NCI-H2029 (cell line): ENCODE measurements at places on chromosomes 7 and 10.

DNA sequence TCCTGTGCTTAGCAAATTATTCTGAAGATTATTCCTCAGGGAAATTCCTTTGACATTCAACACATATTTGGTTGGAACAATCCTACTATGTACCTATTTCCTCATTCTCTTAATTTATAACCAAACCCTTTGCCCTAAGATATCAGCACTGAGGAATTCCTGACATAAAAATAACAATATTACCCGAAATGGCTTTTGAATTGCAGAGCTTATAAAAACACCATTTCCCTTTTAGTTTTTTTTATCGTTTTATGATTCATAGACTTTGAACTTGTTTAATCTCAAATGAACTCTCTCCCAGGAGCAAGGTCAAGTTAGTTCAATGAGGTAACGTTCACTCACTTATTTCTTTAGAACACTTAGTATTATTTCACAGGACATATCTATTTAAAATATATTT, 7.7 kb upstream of the ABCB1 start:
- DNase-seq: no peak

GRCh38 chr7:84950836-84951235, 236.0 kb downstream of the SEMA3D start:
- no peak for DNase-seq

DNA sequence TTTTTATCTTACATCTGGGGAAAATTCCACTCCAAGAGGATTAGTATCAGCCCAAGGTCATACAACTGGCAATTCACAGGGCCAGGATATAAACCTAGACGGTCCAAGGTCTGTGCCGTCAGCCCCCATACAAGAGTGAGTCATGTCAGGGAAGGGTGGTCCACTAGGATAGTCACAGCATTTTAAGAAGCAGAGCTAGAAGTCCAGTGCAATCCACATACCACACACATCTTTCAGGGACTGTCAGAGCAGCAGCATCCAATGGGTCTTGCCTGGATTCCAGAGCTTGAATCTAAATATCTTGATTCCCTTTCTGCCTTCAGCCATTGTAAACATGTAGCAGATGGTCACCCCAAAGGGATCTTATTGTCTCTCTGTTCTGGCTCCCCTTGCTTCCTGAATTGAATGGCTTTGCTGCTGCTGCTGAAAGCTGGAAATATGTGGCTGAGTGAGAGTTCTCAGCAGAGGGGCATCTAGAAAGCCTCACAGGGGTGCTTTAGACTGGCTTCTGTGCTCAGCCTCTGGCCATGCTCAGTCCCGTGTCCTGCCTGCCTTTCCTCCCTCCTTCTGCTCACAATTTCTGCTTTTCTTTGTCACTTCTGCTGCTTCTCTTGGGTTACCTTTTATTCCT, 9.9 kb upstream of the OR6V1 start:
- DNase-seq: no peak

DNA sequence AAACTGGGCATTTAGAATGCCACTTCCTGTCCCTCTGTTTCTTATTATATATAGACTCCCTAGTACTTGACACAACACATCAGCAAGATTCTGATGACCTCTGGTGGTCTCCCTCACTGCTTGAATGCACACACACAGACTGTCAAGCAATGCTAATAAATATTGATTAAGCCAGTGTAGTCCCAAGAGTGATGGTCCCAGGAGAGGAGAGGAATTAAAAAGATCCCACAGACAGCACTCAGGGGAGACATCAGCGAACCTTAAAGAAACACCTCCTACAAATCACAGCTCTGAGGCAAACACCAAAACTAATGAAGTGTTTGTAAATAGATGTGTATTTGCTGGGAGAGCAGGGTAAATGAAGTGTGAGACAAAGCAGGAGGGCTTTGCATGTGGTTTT, 1291.2 kb downstream of the XPNPEP1 start:
- no peak for DNase-seq

DNA sequence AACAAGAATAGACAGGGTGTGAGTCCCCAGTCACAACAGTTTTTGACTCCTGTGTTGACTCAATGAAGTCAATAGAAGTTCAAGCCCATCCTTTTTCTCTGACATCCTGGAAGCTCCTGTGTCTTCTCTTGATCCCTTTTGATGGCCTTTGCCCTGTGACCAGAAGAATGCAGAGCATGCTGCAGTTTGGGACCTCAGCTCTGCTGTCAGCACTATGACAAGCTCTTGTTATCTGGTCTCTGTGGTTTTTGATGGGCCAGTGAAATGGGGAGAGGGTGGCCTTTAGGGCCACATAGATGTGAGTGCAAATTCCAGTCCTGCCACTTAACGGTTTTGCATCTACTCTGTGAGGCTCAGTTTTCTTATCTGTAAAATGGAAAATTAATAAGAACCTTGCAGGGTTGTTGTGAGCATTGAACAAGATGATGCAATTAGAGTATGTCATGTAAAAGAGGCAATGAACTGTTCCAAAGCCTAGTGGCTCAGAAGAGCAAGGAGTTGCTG, 102.4 kb upstream of the IKZF1 start:
- no peak for DNase-seq

DNA sequence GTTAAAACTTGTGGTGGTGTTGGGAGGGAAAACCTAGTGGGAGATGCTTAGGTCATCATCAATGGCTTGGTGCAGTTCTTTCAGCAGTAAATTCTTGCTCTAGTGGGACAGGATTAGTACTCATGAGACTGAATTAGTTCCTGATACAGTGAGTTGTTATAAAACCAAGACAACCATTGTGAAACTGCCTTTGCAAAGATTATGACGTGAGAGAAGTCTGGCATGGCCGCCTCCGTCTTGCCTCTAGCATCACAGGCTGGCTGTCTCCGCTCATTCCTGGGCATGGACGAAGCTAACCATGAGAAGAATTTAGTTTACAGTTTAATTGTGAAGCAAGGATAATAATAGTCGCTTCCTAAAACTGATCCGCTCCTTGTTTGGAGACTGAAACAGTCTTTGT, 186.4 kb downstream of the KIF20B start:
- no peak for DNase-seq

- DNase-seq: no peak
Observed at GRCh38 chr10:62492012-62492869, 118.1 kb downstream of the ZNF365 start.

- no peak for DNase-seq
Observed at GRCh38 chr7:120738816-120739215, 119.1 kb downstream of the TSPAN12 start.

DNA sequence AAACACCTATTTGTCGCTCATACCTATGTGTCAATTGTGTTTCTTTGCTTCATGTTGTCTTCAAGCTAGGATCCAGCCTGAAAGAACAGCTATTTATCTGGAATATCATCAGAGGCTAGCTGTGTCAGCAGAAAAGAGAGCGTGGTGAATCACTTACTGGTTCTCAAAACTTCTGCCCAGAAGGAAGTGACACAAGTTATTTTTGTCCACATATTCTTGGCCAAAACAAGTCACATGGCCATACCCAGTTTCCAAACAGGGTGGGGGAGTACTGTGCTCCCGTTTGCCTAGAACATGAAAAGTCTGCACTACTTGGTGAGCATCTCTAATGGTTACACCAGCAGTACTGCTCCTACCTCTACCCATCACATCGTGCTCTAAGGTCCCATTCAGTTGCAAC, 160.9 kb upstream of the CSTF2T start:
- DNase-seq: no peak

- DNase-seq: no peak
Observed at GRCh38 chr10:71343392-71343773, 24.3 kb downstream of the SLC29A3 start.

- DNase-seq: no peak
Observed at GRCh38 chr7:131591687-131592319, 35.4 kb upstream of the PODXL start.

- DNase-seq: no peak
Observed at GRCh38 chr10:100817268-100817839, 72.0 kb downstream of the PAX2 start.

- no peak for DNase-seq
Observed at GRCh38 chr7:36677769-36678437, 46.4 kb downstream of the AOAH start.

GRCh38 chr10:21749788-21750187, 215.8 kb downstream of the MLLT10 start:
- no peak for DNase-seq

- DNase-seq: no peak
Observed at GRCh38 chr7:25860275-25861163, 291.5 kb upstream of the NFE2L3 start.

GRCh38 chr10:61951144-61951483, 49.6 kb downstream of the ARID5B start:
- no peak for DNase-seq

DNA sequence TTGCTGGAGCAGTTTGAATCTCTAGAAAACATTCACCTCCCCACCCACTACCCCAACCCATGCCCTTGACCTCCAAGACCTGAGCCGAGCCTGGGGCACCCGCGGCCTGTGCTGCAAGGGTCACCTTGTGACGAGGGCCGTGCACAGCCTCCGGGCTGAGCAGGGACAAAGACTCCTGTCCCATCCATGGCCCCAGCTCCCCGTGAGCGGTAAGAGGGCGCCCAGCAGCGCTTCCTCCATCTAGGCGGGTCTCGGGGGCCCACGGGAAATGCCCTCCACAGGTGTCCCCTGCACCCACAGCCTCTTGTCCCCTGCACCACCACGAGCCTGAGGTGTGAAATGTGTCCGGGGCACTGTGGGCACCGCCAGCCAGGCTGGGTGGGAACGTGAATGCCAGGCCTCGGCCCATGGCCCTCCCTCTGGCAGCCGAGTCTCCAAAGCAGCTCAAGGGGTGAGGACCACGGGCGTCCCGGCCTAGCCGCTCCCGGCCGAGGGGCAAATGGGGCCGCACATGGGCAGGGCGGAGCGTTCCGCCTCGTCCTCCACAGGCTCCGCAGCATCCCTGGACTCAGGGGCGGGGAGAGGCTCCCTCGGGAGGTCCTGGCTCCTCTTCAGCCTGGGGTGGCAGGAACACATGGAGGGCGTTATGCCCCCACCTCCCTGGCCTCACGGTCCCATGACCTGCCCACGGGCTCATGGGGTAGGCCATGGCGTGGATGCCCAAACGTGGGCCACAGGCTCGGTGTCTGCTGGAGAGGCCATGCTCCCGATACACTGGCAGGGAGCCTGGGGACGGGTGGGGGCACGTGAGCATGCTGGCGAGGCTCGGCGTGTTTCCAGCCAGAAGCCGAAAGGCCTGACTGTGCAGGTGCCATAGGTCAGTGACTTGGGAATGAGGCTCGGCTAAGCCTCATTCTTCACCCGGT, 21.1 kb downstream of the DPYSL4 start:
- DNase-seq: no peak

GRCh38 chr7:134210976-134211663, 84.0 kb downstream of the LRGUK start:
- no peak for DNase-seq

DNA sequence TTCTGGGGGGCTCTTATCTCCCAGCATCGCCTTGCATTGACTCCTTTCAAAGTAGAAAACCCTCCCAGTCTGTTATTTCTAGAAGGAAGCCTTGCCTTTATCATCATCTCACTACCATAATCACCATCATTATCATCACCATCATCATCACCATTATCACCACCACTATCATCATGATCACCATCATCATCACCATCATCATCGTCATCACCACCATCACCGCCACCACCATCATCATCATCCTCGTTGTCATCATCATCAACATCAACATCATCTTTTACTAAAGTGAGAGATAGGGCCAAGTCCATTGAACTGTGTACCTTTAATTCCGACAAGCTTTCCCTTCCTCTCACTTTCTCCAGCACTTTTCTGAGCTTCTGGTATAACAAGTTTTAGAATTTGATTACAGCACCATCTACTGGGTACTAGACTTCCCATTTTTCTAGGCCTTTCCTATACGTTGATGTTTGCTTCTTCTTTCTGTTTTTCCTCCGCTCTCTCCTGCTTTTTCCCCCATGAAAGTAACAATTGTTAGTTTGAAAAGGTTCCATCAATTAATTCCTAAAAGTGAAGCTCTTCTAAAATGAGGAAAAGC, 226.4 kb downstream of the BUB3 start:
- no peak for DNase-seq

GRCh38 chr10:5762531-5762930, 50.7 kb downstream of the GDI2 start:
- DNase-seq: no peak

DNA sequence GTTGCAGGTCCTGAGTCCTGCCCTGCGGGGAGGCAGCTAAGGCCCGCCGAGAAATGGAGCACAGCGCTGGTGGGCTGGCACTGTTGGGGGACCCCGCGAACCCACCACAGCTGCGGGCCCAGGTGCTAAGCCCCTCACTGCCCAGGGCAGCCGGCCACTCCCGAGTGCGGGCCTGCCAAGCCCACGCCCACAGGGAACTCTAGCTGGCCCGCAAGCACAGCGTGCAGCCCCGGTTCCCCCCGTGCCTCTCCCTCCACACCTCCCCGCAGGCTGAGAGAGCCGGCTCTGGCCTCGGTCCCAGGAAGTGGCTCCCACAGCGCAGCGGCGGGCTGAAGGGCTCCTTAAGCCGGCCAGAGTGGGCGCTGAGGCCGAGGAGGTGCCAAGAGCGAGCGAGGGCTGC, 3.5 kb upstream of the NSMCE4A start:
- DNase-seq: no peak

DNA sequence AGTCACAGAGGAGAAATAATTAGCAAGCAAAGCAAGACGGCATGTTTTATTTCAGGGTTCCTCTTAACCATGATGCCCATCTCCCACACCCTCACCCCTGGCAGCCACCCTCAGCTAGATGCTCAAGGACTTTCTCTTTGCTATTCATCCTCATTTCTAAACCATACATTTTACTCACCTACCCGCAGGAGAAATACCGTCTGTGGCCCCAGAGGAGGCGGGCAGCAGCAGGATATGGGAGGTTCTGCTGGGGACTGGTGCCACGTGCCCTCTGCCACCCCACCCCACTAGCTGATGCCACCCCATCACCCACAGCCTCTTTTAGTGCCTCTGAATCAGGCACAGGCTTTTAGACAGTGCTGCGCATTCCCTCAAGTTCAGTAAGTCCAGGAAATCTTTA, 168.7 kb upstream of the ITGB1 start:
- no peak for DNase-seq

DNA sequence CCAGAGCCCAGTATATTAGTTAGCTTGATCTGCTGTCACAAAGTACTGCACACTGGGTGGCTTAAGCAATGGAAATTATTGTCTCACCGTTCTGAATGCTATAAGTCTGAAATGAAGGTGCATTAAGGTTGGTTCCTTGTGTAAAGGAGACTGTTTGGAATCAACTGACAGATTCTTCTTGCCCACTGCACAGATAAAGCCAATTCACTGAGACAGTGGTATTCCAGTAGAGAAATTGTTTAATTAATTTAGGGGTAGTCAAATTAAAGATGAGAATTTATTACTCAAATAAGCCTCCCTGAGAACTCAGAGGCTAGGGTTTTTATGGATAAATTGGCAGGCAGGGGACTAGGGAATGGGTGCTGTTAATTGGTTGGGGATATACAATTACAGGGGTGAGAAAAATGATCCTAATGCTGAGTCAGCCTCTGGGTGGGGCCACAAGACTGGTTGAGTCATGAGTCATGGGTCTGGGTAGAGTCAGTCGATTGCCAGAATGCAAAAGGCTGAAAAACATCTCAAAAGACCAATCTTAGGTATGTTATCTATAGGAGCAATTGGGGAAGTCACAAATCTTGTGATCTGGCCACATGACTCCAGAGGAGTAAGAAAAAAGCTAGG, 23.5 kb upstream of the SAMD9L start:
- no peak for DNase-seq

GRCh38 chr10:14118953-14119352, 211.8 kb downstream of the FRMD4A start:
- peak; percentile 38 for DNase-seq
